ENCODE measurements at places on chromosomes 2 and 18.

DNA sequence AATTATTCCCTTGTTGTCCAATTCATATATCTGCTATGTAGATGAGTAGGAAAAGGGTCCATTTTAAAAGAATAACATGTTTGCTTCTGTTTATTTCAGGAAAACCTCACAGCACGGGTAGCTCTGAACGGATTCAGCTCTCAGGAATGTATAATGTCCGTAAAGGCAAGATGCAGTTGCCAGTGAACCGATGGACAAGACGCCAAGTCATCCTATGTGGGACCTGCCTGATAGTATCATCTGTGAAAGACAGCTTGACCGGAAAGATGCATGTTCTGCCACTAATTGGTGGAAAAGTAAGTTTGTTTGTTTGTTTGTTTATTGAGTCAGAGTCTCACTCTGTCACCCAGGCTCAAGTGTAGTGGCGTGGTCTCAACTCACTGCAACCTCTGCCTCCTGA lies 114.6 kb downstream of the PHLPP1 start:
- DNase-seq = no peak

GRCh38 chr2:65164426-65164891 lies 34.6 kb upstream of the RAB1A start:
- no peak for DNase-seq

- DNase-seq = peak; percentile 46
Observed at GRCh38 chr2:240993446-240994170, 4.8 kb upstream of the SNED1 start.

DNA sequence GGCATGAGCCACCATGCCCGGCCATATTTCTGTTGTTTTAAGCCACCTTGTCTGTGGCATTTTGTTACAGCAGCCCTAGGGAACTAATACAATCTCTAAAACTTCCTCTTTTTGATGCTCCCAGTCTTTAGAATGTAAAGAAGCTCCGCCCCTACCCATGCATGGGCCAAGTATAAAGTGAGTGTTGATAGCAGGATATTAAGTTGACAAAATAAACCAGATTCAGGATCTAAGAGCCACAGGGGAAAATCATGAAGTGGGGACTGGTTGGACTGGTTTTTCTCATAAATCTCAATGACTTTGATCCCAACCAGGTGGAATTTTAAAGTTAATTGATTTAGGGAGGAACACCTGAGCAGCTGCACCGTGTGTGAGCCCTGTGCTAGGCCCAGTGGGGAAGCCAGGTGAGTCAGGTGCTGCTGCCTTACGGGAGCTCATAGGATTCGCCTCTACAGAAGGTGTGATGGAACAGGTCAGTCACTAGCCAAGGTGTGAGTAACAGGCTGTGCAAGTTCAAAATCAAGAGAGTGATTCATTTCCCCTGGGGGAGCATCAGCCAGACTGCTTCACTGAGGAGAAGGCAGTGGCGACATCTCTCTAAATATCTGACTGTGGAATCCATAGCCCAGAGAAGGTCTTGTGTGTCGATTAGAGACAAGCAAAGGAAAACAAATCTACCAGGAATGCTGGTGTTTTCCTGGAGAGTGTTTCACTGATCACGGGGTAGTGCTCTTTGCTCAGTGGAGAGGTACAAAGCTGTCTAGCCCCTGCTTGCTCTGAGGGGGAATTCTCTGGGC lies 63.0 kb upstream of the MSH2 start:
- no peak for DNase-seq

DNA sequence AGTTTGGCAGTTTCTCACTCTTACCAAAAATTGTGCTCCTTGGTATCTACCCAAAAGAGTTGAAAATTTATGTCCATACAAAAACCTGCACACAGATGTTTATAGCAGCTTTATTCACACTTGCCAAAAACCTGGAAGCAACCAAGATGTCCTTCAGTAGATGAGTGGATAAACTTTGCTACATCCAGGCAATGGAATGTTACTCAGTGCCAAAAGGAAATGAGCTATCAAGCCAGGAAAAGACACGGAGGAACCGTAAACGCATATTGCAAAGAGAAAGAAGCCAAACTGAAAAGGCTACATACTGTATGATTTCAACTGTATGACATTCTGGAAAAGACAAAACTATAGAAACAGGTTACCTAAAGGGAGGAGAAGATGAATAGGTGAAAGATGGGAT lies 36.1 kb downstream of the TMEM163 start:
- DNase-seq = no peak

GRCh38 chr2:172394002-172394401 lies 33.4 kb upstream of the ITGA6 start:
- DNase-seq = no peak

GRCh38 chr2:25062511-25062917 lies 20.6 kb downstream of the EFR3B start:
- no peak for DNase-seq

DNA sequence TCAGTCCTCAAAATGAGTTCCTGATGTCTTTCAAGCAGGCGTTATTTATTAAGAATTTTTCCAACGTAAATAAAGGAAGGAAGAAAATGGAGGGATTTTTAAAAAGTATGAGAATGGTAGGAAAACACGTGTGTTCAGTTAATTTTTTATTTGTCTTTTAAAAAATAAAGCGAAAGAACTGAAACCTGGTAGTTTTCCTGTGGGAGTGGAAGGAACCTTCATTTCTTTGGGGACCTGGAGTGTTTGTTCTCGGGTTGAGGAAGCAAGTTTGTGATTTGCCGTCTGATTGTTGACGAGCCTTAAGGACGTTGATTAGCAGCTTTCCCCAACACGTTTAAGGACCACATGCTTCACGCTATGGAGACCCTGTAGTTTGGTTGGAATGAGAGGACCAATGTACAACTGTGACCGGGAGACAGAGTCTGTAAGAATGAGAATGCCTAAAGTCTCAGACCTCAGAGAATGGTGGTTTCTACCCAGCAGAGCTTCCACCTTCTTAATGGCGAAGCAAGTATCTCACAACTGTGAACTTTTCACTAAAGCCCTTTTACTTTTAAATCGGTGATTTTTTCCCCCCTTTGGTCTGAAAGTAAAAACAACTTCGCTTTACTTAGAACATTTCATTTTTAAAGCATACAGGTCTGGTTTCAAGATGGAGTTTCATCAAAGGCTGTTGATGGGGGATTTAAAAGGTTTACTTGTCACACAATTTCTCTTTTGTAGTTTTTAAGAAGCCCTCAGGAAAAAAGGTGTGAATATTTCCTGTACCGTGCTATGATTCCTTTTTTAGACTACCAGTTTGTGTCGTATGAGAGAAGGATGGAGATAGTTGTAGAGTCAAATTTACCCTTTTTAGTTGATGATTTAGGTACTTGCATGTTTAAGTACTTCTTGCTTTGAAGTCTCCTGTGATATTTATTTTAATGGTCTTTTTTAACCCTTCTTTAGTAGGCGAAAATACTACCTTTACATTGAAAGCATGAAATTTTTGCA lies 1.4 kb downstream of the TTC39C start:
- no peak for DNase-seq

DNA sequence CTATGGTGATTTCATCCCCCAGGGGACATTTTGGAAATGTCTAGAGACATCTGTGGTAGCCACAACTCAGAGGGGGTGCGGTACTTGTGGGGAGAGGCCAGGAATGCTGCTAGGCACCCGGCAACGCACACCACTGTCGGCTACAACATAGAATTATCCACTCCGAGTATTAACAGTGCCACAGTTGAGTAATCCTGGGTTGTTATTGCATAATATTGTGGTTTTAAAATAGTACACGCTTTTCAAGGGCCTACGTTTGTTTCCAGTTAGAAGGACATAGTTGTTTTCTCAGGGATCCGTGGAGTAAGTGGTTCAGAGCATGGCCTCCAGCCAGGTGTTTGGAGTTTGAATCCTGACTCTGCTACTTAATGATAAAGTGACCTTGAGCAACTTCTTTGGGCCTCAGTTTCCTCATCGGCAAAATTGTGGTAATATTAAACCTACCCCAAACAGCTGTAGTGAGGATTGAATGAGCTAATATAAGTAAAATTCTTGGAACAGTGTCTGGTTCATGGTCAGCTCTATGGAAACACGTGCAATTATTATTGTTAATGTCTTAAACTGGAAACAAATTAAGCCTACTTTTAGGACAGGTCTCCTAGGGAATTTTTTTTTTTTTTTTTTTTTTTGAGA lies 24.5 kb downstream of the CYP27A1 start:
- no peak for DNase-seq

- DNase-seq = no peak
Observed at GRCh38 chr18:32056613-32057358, 34.9 kb upstream of the RNF138 start.

DNA sequence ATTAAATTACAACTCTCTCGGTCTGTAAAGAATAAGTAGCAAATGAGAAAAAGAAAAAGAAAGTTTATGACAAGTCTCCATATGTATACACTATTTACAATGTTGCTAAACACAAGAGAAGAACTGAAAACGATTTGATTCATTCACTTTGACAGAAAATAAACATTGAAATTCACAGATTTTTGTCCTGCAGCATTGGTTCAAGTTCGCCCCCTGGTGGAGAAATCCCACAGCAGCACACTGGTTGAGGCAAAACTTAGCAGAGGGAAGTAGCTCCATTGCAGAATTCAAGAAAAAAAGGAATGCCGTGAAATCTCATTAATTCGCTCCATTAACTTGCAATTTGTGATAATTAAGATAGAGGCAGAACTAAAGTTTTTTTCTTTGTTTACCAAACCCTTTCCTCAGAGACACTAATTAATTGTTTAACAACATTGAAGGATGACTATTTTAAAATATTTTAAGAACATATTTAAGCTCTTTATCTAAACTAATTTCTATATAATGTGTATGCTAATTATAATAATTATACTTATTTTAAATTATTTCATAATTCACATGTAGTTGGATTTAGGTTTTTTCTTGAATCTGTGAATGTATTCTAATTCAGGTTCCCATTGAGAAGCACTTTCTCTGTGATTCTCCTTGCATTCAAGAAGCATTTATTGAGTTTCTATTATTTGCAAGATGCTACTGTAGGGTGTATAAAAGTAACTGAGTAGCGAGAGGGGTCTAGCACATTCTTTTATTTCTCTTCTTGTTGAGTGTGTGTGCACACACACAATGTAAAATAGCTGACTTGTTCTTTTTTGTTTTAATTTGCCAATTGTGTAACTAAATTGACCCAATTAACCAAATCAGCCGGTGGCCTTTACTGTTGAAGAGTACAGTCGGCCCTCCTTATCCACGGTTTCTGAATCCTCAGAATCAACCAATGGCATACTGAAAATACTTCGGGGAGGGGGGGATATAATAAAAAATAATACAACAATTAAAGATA lies 74.1 kb downstream of the COL4A3 start:
- DNase-seq = peak; percentile 64

DNA sequence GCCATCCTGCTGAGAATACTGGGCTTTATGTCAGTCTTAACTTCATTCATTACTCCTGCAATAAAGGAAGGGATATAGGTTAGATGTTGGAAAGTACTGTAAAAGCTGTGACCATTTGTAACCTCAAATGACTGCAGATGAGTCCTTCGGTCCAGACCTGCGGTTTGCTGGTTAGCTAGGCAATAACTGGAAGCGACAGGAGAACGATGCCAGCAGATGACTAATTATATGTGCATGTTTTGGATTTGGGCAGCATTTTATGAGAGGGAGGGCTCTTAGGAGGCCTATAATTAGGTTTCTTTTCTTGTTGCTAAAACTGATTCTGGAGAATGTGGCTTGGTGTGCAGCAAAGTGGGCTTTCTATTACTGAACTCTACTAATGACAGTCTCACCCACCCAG lies 205.6 kb downstream of the TMEM182 start:
- no peak for DNase-seq

DNA sequence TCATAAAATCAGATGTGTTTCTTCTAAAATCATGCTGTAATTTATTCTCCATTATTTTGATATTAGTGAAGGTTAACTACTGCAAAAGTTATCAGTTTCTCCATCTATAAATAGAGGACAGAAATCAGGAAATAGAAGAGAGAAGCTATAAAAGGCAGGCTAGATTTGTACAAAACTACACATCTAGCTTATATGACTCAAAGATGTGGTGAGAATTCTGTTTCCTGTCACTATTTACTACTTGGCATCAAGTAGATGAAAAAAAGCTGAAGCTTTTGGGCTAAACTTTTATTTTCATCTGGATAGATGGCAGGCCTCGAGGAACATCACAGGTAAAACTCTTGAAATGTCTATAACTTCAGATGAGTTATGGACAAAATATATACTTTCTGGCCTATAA lies 49.8 kb upstream of the NAB1 start:
- no peak for DNase-seq

DNA sequence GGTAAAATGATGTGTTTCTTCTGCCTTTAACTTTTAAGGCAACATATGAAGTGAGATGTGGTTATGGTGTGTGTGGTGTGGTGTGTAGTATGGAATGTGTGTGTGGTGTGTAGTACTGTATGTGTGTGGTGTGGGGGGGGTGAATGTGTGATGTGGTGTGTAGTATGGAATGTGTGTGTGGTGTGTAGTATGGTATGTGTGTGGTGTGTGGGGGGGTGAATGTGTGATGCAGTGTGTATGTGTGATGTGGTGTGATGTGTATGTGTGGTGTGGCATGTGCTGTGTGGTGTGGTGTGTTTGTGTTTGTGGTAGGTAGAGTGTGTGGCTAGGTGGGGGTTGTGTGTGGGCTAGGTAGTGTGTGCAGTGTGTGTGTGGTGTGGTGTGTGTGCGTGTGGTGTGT lies 17.2 kb upstream of the ARL4C start:
- no peak for DNase-seq

DNA sequence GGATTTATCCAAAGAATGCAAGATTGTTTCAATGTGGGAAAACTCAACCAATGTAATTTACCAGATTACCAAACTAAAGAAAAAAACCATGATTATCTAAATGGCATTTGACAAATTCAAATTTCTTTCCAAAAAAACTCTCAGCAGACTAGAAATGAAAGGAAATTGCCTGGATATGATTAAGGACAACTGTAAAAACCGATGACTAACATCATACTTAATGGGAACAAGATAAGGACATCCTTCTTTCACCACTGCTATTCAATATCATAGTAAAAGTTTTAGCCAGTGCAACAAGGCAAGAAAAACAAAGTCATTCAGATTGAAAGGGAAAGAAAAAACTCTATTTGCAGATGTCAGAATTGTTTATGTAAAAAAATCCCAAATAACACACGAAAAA lies 4.4 kb upstream of the CCDC150 start:
- no peak for DNase-seq

DNA sequence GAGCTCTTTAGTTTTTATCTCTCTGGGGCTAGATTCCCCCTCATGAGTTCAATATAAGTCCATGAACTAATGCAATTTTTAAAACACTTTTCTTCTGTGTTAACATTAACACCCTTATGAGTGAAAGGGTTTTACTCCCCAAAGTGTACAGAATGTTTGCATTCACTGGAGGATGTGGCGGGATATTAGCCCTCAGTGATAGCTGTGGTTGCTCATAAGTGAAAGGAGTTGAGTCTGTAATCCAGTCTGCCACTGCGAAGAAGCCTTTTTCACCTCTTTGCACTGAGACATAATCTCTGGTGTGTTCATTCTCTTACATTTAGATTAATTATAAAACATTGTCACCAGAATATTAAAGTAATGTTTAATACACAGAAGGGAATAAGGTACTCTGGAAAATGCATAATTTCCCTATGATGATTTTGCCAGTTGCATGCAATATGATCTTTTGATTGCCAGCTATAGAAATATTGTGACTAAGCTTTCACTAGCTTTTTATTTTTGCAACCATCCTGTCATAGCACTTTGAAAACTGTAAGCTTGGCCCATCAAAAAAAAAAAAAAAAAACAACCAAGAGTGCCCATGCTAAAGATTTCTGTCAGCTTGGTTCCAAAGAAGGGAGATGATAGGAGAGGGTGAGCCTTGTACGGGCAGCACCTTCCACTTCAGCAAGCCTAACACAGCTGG lies 113.2 kb downstream of the BCL11A start:
- no peak for DNase-seq

- DNase-seq = no peak
Observed at GRCh38 chr18:60732143-60732542, 359.6 kb upstream of the MC4R start.

- DNase-seq = no peak
Observed at GRCh38 chr2:121735518-121736074, 1.1 kb downstream of the NIFK start.

All from natural killer cell treated with Interleukin-12 subunit alpha and Interleukin-12 subunit beta and Interleukin-15 and Interleukin-18, amount 100 ng/mL, for 72 hours (primary cell).